ENCODE measurements at places on chromosomes 3 and 15.

- no peak for DNase-seq
Observed at GRCh38 chr3:150222691-150223489, 185.2 kb upstream of the TSC22D2 start.

DNA sequence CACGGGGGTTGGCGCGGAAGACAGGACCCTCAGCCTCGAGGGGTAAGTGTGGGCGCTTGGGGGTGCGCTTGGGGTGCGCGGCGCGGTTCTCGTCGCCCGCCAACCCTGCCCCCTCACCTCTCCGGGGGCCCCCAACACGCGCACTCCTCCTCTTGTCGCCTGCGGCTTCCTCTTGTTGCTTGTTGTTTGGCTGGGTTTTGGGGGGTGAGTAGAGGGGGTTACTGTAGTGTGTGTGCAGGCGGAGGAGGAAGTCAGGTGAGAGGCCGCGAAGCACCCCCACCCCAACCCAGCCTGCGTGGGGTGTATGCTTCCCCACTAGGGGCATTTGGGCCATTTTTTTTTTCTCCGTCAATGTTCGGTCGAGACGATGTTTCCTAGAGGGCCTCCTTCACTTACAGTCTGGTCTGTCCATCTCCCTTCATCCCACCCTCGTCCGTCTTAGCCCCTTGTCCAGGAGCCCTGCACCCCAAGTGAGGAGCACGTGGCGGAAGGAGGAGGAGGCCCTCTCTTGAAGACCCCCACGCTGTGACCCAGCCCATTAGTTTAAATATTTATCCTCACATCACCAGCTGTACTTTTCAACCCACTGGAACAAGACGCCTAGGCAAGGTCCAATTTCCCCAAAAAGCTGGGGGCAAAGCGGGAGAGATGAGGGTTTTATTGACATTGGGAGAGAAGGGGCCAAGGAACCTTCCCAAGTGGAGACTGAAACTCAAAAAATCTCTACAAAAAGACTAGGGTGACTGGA is 20.4 kb upstream of the SATB1 start:
- DNase-seq = no peak

- DNase-seq = no peak
Observed at GRCh38 chr3:53166781-53167291, 5.8 kb downstream of the PRKCD start.

- DNase-seq = no peak
Observed at GRCh38 chr3:64266065-64266931, 41.0 kb upstream of the PRICKLE2 start.

- no peak for DNase-seq
Observed at GRCh38 chr15:58517682-58518525, 86.1 kb downstream of the LIPC start.

- DNase-seq = no peak
Observed at GRCh38 chr3:50630877-50631276, 13.9 kb downstream of the MAPKAPK3 start.

Data from NCI-H2171 (cell line).